Stimulated activated CD4-positive, alpha-beta T cell treated with anti-CD3 and anti-CD28 coated beads, Interleukin-15, amount 100 ng/mL, for 48 hours (primary cell): ENCODE measurements at places on chromosomes 7 and 10.

DNA sequence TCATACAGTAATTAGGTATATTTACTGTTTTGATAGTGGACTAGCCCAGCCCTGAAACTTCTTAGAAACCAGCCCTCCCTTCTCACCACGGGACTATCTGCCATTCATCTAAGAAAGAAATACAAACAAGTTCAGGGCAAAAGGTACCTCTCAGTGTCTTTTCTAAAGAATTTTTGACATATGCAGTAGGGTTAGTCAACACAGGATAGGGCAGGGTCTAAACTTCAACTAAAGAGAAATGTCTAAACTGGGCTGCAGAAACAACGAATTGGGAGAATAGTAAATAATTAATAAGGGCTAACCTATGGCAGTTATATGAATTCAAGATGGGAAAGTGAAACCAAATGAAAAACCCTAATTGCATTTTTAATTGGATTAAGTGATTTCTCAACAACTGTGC is 496.6 kb downstream of the INHBA start:
- no peak for DNase-seq

- DNase-seq: no peak
Measured at GRCh38 chr7:151869968-151870918, 6.7 kb downstream of the PRKAG2 start.

- DNase-seq: no peak
Measured at GRCh38 chr10:125262920-125263319, 102.6 kb upstream of the CTBP2 start.

- DNase-seq: no peak
Measured at GRCh38 chr7:151494298-151495284, 25.1 kb downstream of the RHEB start.

DNA sequence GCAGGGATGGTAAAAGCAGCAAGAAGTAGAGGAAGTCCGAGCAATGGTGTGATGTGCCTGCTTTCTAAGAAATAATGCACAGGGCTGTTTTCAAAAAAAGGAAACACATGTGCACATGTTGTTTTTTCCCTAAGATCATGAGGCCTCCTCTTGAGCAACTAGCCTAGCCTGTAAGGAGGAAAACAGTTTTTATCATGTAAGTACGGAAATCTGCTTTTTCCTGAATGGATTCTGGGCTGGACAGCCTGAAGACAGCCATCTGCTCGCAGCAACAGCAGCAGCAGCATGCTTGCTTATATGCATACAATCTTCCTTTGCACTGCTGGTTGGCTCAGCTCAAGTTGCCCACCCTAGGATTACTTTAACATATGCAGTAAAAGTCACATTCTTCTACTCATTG is 87.1 kb downstream of the HIBADH start:
- no peak for DNase-seq

GRCh38 chr7:12685550-12685949 is 1.9 kb upstream of the ARL4A start:
- no peak for DNase-seq

GRCh38 chr7:234051-234707 is 41.8 kb downstream of the FAM20C start:
- DNase-seq: no peak

- DNase-seq: no peak
Measured at GRCh38 chr10:119342335-119342734, 135.0 kb downstream of the GRK5 start.

- DNase-seq: no peak
Measured at GRCh38 chr7:75875113-75876080, 3.4 kb upstream of the RHBDD2 start.

GRCh38 chr7:85828614-85829013 is 641.8 kb upstream of the SEMA3D start:
- DNase-seq: no peak

- DNase-seq: peak; percentile 19
Measured at GRCh38 chr7:55532150-55532917, 40.0 kb downstream of the VOPP1 start.

GRCh38 chr10:95392681-95393164 is 101.9 kb upstream of the PDLIM1 start:
- DNase-seq: no peak

DNA sequence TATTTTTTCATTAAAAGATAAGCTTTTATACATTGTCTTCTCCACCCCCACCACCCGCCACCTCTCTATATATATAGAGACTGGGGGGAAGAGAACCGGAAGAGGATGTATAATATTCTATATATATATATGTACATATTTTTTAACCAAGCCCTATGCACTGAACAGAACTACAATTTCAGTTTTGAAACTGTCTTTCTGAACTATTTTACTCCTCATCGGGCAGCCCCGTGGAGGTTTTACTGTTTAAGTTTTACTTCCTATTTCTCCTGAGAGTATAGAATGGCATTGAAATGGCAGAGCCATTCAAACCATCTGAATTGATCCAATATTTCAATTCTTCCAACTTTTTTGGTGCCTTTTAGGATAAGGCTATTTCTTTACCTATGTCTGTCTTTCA is 1047.1 kb downstream of the NRG3 start:
- no peak for DNase-seq

GRCh38 chr10:53162856-53163255 is 390.3 kb upstream of the MBL2 start:
- DNase-seq: no peak

DNA sequence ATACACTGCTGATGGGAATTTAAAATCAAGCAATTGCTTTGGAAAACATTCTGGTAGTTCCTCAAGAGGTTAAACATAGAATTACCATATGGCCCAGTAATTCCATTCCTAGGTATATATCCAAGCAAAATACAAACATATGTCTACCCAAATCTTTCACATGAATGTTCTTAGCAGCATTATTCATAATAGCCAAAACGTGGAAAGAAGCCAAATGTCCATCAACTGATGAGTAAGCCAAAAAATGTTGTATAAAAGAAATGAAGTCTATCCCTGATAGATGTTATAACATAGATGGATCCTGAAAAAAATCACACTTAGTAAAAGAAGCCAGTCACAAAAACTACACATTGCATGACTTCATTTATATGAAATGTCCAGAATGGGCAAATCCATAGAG is 893.0 kb downstream of the SORCS3 start:
- DNase-seq: no peak

DNA sequence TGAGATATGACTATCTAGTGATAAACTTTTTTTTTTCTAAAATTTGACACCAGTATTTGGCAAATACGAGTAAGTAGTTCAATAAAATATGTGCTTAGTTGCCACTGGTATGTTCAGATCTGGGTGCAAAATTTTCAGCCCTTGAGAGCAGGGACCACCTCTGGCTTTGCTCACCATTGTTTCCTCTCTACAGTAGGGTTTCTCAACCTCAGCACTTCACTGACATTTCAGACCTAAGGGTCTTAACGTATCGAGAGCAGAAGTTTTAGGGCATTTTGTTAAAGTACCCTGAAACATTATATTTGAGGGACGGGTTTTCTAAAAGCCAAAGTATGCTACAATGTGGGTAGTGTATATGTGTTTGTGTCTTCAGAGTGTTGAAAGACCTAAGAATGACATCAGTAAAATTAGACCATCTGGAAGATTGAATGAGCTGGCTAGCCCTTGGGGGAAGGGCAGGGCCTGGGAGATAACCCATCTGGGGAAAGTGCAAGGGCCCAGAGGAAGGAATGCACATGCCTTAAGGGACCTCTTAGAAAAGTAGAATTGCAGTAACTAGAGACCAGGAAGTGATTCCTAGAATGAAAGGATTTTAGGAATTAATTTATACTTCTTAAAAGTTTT is 11.8 kb downstream of the BZW2 start:
- no peak for DNase-seq

DNA sequence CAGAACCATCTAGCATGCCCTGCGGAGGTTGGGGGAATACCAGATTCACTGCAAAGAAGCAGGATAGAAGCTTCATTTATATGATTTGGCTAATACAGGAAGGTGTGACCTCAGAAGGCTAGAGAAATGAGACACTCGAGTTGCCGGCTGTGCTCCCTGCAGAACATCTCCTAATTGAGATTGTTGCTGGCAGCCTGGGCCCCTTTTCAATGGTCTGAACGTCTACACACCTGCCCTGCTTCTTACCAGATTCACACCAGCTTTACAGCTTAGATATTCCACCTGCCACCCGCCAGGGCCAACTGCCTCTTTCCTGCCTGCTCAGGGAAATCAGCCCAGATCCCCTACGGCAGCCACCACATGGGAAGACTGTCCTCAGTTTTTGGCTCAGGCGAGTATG is 475.3 kb upstream of the AUTS2 start:
- no peak for DNase-seq

DNA sequence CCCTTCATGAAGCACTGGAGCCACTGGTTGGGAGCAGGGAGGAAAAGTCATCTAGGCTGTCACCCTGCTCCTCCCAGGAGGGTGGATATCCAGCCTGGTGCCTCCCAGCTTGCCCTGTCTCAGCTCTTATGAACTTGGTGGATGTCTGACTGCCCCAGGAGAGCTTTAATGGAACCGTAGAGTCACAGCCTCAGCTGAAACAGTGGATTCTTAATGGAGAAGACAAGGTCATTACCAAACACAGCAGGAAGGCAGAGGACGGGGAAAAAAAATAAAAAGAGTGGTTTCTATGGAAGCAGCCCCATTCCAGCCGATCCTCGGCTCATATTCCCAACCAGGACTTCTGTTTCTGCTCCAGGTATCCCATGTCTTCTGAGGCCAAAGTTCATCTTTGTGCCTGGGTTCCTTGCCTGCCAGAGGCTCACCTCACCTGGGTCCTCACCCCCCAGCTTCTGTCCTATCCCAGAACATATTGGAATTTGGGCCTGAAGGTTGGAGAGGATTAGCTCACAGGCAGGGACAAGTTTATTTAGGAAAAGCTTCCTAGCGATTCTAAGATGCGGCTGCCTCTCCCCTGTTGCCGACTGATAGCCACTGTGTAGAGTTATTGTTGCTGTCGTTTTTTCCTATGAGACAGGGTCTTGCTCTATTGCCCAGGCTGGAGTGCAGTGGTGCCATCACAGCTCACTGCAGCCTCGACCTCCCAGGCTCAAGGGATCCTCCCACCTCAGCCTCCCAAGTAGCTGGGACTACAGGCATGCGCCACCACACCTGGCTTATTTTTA is 15.6 kb downstream of the CCL26 start:
- DNase-seq: no peak

DNA sequence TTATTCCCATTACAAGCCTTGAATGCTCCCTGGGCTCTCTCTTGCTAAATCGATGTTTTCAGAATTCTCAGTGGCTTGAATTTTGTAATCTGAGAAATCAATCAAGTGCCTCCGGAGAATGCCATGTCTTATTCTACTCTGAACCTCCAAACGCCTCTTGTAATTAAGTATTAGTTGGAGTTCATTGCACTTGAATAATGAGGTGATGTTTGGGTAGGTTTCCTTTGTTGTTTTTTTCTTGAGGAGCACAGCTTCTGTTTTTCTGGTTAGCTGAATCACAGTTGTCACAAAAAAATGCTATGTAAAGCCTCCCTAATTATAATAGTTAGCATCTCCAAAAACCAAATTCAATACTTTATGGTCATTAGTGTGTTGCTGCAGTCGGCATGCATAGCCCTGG is 100.3 kb downstream of the PLPP4 start:
- no peak for DNase-seq

GRCh38 chr10:46290101-46290886 is 3.5 kb downstream of the ANTXRL start:
- no peak for DNase-seq

GRCh38 chr7:25750744-25751508 is 401.1 kb upstream of the NFE2L3 start:
- DNase-seq: no peak

- DNase-seq: no peak
Measured at GRCh38 chr10:98326621-98327027, 58.6 kb upstream of the LOXL4 start.

DNA sequence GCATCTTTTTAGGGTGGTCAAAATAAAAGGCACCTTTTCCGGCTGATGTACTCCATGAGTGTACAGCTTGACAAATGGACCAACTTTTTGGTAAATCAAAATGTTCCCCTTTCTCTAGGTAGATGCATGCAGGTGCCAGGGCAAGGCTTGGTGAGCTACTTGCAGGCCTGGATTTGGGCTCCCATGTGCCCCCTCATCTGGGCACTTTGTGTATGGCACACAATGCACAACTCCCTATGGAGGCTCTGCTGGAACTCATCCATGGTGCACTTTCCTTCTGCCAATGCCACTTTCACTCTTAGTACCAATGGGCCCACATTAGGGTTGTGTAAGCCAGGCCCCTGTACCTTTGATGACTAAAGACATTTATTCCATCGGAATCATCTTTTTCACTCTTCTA is 300.8 kb downstream of the SDHAF3 start:
- DNase-seq: no peak

DNA sequence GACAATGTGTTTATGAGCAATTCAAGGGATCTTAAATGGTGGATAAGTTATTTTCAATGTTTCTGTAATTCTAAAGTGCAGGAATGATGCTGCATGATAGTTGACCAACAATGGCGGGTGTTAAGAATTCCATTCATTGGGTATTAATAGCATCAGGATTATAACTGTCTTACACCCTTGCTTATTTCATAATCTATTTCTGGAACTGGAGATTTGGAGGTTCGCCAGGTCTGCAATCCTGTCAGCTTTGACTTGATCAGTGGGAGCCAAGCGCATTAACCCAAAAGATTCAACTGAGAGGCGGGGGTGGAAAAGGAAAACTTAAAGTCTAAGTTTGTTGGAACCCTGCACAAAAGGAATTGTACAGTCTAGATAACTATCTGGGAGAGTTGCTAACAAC is 114.9 kb upstream of the ZEB1 start:
- no peak for DNase-seq

GRCh38 chr7:121544726-121545125 is 148.6 kb upstream of the FAM3C start:
- DNase-seq: no peak

- DNase-seq: no peak
Measured at GRCh38 chr10:27794157-27794556, 48.5 kb upstream of the MKX start.

DNA sequence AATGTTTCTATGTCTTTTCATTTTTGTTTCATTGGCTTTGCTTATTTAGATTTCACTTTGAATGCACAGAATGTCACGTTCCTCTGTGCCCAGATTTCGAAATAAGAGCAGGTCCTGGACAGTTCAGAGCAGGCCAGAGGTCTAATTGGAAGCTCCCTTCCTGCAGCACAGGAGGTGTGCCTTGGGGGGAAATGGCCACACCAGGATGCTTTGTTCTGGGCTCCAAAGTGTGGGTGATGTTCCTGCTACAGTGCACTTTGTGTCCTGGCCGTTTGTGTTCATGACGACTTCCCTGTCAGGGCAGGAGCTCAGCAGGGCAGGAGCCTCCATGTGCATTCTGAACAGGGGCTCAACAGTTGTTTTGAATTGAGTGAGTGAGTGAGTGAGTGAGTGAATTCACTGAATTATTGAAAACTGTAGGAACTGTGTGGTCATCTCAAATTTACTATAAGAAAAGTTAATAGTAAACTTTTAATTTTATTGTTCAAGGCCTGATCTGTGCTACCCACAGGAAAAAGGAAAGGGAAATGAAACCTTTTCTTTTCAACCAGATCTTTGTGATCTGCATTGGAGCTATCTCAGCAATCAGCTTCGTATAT is 109.5 kb upstream of the GJD4 start:
- DNase-seq: no peak

DNA sequence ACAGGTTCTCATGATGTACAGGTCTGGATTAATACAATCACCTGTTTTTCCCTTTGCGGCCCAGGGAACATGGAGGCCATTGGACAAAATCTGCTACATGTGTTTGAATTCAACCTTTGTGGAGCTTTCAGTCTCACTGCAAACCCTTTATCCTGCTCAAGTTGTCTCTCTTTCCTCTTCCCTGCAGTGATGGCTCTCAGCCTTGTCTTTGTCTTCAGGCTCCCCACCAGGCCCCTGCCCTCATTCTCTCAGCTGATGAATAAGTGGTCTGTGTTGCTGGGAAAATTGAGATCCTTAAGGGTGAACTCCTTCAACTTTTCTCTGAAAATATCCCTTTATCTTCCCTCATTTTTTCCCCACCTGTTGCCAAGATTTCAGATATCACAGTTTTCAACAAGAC is 791.2 kb downstream of the GRID1 start:
- DNase-seq: no peak
